ENCODE measurements at places on chromosomes 2 and 18.

GRCh38 chr2:60158262-60158661, 395.2 kb downstream of the BCL11A start:
- DNase-seq: no peak

DNA sequence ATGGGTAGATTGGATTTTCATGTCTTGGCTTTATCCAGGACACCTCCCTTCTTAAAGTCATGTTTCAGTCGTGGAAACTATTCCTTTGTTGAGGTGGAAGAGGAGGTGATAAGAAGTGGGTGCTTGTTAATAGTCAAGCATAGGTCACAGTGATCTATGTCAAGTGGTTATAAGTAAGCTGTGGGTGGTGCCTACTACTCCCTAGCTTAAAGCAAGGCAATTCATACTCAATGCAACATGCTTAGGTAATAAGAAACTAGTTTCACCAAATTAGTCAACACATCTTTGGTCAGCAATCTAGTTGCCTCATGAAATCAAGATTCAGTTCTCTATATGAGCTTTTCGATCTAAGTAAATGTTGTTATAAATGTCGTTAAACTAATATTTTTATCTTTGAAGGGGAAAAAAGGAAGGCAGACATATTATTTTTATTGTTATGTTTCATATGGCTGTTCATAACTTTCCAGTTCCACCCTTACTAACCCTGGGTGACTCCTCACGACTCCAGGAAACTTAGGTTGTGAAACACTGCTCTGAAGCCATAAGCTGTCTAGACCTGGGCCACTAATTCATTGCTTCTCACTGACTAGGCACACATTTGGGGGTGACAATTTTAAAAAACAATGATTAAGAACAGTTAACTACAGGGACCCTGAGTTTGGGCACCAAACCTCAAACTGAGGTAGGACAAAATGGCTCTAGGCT, 5.8 kb upstream of the ABCB11 start:
- no peak for DNase-seq

- no peak for DNase-seq
These were observed 186.3 kb downstream of the SLC8A1 start for GRCh38 chr2:40265602-40266001.

DNA sequence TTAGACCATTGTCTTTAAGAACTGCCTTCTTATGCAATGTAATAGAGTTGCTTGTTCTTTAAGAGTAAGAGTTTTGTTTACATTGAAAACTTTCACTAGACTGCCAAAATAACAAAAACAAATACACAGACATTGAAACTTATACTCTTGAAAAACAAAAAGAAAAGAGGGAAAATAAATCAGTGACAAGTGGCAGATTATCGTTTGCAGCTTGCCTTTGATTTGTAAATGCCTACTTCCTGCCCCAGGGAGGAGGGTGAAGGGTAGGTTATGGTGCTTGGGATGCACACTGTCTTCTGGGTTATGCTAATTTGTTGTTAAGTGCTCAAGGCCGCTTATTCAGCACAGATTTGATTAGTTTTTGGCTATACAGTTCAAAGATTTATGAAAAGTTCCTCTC, 198.7 kb downstream of the TGIF1 start:
- DNase-seq: no peak

DNA sequence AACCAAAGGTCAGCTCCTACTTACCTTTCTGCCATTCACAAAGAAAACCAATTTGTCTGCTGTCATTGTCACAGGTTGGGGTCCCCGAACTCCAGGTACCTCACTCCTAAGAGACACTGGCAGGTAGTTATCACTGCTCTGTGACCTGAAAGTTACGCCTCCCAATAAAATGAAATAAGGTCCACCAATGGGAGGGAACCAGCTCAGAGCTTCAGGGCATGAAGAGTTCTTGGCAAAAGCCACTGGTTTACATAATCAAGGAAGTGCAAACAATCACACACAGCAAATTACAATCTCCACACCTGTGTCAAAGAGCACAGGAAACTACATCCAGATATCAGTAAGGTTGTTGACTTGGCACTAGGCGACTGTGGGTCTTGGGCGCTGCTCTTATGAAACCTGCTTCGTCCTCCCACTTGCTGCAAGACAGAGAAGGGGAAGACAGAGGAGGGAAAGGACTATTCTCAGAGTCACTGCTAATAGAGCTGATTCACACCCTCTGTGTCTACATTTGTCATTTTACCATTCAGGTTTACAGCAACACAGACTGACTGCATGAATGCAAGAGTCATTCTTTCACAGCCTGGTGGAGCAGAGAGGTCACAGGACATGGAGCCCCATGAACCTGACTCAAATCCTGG, at the start of gene XDH:
XDH (minus strand) TSS at position 142 of the 641 bp plus-strand sequence; CDS start at position 66, 76 bp downstream.
- DNase-seq: no peak

DNA sequence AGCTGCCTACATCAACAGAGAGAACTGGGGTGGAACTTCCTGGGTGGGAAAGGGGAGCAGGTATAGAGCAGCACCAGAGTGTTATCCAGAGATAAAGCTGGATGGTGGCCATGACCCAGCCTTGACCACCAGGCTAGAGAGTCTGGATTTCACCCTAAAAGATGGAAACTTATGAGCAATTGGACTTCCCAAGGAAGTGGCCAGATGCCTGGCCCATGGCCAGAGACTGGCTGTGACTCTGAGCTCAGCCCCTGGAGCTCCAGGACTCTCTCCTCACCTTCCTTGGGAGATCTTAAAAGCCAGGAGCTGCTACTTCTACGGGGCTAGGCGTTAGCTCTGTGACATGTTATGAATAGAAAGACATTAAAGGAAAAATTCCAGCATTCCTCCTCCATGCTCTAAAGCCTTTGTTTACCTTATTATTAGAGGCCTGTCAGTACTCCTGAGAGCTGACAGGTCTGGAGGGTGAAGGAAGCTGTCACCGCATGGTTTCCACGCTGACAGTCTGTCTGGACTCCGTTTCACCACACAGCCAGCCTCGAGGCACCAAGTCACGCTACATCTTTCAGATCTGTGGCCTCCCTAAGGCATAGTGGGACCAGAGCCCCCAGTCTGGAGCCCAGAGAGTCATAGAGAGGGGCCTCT, 260.0 kb upstream of the SIX2 start:
- no peak for DNase-seq

GRCh38 chr2:232874677-232875223, 4.7 kb downstream of the SNORC start:
- no peak for DNase-seq

- DNase-seq: no peak
These were observed 294.9 kb downstream of the SOX11 start for GRCh38 chr2:5986801-5987787.

- no peak for DNase-seq
These were observed 384.7 kb downstream of the FIGN start for GRCh38 chr2:163351143-163351542.

GRCh38 chr18:63206433-63207142, 113.0 kb downstream of the BCL2 start:
- no peak for DNase-seq

DNA sequence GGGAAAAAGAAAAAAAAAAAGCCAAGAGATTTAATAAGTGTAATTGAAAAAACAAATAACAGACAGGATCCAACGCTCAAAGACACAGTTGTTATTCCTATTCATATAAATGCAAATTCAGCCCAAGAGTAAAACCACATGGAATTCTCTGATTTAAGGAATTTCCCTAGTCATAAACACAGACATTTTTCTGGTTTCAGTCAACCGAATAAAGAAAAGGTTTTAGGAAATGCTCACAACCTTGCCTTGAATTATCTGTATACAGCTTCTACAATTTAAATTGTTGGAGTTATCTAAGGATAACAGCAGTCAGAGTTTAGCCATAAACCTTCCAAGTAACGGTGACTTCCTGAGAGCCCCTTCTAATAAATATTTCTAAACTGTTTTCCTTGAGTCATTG, 122.7 kb downstream of the VWC2L start:
- no peak for DNase-seq

GRCh38 chr2:28445448-28446258, 50.2 kb upstream of the PLB1 start:
- DNase-seq: no peak

DNA sequence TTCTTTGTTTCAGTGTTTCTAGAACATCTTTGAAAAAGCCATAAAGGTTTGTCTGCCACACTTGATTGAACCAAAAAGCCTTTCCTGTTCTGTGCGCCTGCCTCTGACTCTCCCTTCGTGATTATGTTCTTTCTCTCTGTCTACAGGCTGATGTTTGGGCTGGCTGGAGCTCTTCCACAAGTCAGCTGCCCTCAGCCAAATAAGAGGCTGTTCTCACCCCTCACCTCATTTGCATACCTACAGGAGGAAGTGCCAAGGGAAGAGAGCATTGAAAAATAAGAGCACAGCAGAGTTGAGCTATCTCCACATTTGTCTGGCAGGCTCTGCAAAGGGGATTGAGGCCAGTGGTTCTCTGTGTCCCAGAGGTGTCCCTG, 15.8 kb downstream of the INPP5D start:
- no peak for DNase-seq

DNA sequence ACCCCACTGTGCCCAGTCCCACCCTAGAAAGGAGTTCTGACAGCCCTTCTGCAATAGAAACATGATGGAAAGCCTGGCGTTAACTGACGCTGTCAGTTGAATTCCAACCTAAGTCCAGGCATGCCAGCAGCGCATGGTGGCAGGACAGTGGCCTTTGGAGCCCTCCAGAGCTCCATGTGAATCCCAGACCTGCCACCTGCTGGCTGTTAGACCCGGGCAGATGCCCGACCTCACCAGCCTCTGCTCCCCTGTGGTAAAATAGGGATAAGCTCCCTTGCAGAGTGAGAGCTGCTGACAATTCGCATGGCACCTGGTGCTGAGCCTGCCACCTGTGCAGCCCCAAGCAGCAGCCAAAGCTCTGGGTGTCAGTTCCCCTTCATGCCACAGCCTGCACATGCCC, 138.6 kb downstream of the LOXHD1 start:
- DNase-seq: no peak

- DNase-seq: no peak
These were observed 43.9 kb downstream of the TOGARAM2 start for GRCh38 chr2:29024882-29025430.

GRCh38 chr2:212619954-212620353, 81.4 kb upstream of the ERBB4 start:
- DNase-seq: no peak

GRCh38 chr2:112784199-112785189, at the start of gene IL1A:
TSS of gene IL1A (minus strand) at chr2:112784493. CDS start at chr2:112783770, 723 bp downstream.
- DNase-seq: no peak

DNA sequence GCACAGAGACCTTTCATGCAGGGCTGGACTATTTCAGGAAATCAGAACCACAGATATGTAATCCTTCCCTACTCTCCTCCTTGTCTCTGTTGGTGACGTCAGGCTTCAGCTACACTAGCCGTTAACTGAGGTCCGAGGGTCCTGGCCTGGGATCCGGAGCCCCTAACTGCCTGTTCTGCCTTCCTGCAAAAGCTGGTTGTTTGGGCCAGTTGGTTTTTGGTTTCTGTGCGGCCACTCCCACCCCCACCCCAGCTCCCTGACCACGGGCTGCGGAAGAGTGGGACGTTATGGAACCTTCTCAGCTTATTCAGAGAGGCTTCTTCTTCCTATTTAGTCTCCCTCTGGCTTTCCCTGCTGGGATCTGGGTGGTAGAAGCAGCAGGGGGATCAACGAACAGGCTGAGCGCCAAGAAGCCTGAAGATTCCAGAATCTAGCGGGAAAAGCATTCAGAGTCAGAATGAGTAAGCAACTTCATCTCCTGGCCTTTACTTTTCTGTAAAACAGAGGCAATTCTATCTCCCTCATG, 49.3 kb upstream of the ROCK2 start:
- no peak for DNase-seq

DNA sequence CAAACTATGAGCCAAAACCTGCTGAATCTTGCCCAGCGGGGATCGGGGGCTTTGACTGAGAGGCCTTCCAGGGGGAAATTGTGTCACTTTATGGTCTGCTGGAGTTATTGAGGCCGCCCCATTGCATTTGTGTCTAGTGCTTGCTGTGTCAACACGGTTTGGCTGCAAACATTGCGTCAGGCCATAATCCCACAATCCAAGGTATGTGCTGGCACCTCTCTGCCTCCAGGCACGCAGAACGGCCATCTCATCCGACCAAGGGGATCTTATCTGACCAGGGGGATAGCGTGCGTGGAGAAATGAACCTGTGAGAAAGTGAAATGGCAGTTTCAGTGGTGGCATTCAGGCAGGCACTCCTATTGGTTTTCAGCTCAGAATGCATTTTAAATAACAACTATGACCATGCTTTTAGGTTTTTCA, 18.1 kb upstream of the LYPD6B start:
- no peak for DNase-seq

DNA sequence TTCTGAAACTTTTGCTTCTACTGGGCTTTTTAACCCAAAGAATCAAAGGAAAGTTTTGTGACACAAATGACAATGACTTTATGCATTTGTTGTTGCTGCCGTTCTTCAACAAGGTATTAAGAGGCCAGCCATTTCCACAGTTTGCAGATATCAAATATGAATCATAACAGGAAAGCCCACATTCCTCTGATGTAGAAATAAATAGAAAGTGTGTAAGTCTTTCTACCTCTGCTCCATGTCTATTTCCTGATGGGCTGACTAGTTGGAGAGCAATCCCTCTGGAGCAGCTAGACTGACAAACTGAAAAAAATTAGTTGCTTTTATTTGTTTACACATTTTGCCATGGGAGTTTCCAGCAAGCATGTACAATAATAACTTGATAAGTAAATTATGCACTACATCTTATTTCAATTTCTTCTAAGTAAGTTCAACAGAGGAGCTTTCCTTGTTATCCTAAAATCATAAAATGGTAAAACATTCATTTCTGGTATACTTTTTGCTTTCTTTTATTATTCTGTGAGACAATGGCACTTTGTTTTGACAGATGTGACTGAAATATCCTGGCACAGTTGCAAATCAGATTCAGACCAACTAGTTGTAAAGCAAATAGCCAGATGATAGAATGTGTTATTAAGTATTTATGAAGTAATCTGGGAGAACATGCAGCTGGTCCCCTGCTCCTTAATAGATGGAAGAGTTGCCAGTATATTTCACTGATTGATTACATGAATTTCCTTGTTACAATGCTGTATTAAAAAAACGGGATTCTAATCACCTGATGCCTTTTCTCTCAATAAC, 266.7 kb downstream of the METTL4 start:
- no peak for DNase-seq

DNA sequence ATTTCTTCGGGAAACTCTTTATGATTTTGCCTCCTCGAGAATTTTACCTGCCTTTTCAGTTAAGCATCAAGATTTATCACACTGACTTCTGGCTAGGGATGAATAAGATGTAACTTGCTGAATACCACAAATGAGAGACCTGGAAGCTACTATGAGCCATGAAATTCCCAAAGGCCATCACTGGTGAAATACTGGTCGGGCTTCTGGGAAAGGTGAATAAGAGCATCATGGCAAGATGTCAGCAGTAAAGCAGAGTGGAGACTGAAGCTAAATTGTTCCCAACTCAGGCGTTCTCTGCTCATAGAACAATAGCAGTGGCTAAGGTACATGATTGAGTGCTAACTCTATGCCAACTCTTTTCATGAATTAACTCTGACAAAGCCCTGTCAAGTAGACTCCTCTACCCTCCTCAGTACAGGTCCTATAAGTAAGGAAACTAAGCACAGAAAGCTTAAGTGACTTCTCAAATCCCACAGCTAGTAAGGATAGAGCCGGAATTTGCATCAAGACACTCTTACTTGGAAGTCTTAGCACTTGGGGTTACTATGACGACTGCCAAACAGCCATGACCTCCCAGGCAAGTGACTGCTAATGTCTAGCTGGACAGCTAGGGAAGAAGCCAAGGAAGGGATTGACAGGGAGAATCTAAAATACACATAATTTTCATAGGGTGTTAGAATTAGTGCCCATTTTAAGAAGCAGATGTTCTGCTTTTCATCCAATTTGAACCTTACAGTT, 22.7 kb upstream of the DSC3 start:
- no peak for DNase-seq

All from NCI-H1930 (cell line).